ENCODE measurements at places on chromosomes 12 and 14. TPM values are rescaled to one million over a fixed set of nuclear protein-coding genes. Genes with fewer than 3 reads are reported as not detected.

The VPS29 gene
- total RNA-seq, result 89.0 TPM

The NDUFA12 gene
- total RNA-seq, result 127 TPM

The BCL2L14 gene
- 1.2 TPM for total RNA-seq

The C12orf75 gene
- total RNA-seq, result 40.4 TPM

- DNase-seq, result no peak
- no peaks in the 10 kb centered on the region for H3K36me3 ChIP-seq
- peaks cover 15% of the 10 kb centered on the region for H3K4me1 ChIP-seq
- H3K4me3 ChIP-seq, result no peak overlapping the region
- no peaks in the 10 kb centered on the region for H3K27me3 ChIP-seq
Observed at GRCh38 chr14:54785778-54786770, 116.6 kb downstream of the GCH1 start.

- no peaks in the 10 kb centered on the region for H3K4me1 ChIP-seq
- H3K36me3 ChIP-seq, result peaks cover 4% of the 10 kb centered on the region
- no peak for DNase-seq
Observed at GRCh38 chr12:108542320-108542719, 18.7 kb downstream of the SART3 start.

DNA sequence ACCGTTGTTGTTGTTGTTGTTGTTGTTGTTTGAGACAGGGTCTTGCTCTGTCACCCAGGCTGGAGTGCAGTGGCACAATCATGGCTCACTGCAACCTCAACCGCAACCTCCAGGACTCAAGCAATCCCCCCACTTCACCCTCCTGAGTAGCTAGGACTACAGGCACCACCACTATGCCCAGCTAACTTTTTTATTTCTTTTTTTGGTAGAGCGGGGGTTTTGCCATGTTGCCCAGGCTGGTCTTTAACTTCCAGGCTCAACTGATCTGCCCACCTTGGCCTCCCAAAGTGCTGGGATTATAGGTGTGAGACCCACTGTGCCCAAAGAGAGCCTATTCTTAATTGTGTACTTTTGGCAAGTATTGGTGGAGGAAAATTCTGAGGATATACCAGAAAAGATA, 25.7 kb downstream of the MOK start:
- no peak overlapping the region for H3K27ac ChIP-seq
- no peak overlapping the region for H3K4me3 ChIP-seq
- no peaks in the 10 kb centered on the region for H3K27me3 ChIP-seq
- no peak for DNase-seq

DNA sequence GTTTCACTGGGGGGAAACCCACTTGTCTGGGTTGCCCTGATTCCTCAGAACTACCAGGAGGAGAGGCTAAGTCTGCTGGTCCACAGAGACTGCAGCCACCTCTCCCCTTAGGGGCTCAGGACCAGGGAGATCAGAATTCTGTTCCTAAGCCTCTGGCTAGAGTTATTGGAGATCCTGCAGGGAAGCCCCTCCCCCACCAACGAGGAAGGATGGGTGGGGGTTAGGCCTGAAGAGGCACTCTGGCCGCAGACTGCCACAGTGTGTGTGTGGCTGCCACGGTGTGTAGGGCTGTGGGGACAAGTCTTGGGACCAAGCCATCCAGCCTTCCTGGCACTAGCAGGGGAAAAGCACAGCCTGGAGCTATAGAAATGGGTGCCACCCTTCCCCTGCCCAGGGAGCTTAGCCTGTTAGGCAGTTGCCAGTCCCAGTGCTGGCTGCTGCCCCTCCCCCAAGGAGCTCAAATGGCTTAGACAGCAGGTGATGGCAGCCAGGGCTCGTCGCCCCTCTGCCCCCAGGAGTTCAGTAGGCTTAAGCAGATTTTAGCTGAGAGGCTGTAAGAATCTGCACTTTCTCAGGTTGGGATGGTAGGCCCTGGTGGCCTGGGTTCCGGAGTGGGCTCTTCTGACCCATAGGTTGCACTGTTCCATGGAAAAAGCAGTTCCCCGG, 107.7 kb downstream of the ERGIC2 start:
- H3K4me1 ChIP-seq, result peaks cover 12% of the 10 kb centered on the region
- no peak overlapping the region for H3K4me3 ChIP-seq
- no peak for DNase-seq
- no peak overlapping the region for H3K27ac ChIP-seq

DNA sequence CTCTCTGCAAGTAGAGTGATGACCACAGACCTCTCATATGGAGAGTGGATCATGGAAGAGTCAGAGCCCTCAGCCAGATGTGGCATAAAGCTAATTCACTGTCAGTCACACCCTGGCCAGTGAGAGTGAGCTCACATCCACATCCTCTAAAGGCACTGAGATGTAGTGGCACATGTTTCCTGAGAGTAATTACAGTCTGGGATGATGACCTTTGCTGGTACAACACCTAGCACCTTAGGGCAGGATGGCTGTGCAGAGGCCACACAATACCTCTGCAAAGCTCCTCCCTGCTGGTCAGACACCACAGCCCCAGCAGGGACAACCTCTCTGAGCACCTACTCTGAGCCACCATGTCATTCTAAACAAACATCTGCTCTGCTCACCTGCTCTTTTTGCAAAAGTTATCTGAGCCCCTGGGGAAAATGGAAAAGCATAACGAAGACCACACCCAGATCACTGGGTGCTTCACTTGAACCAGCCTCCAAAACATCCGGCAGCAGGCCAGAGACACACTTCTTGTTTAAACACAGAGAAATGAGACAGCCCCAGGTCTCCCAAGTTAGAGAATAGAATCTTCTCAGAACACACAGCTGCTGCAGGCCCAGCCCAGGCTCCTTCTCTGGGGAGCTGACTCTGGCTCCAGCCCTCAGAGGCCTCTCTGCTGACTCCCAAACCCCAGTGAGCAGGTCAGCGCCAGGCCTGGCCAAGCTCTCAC, 30.3 kb downstream of the PITPNM2 start:
- no peaks in the 10 kb centered on the region for H3K27me3 ChIP-seq
- no peak overlapping the region for H3K27ac ChIP-seq
- no peak overlapping the region for H3K4me3 ChIP-seq
- H3K4me1 ChIP-seq, result peaks cover 5% of the 10 kb centered on the region

GRCh38 chr12:44519931-44520330, 356.2 kb downstream of the NELL2 start:
- peak overlapping the region; percentile 44 for H3K27ac ChIP-seq
- peaks cover 8% of the 10 kb centered on the region for H3K36me3 ChIP-seq
- H3K27me3 ChIP-seq, result no peaks in the 10 kb centered on the region
- DNase-seq, result no peak

GRCh38 chr12:78645956-78646355, 218.6 kb upstream of the SYT1 start:
- no peaks in the 10 kb centered on the region for H3K36me3 ChIP-seq
- no peak overlapping the region for H3K27ac ChIP-seq
- no peak overlapping the region for H3K4me3 ChIP-seq
- no peaks in the 10 kb centered on the region for H3K4me1 ChIP-seq

GRCh38 chr12:78241446-78241845, 410.8 kb downstream of the NAV3 start:
- H3K27me3 ChIP-seq, result no peaks in the 10 kb centered on the region
- H3K4me1 ChIP-seq, result no peaks in the 10 kb centered on the region
- no peak overlapping the region for H3K4me3 ChIP-seq
- H3K36me3 ChIP-seq, result no peaks in the 10 kb centered on the region
- no peak for DNase-seq

- no peaks in the 10 kb centered on the region for H3K27me3 ChIP-seq
- H3K4me3 ChIP-seq, result peak overlapping the region; percentile 70
- H3K4me1 ChIP-seq, result peaks cover 36% of the 10 kb centered on the region
- H3K27ac ChIP-seq, result no peak overlapping the region
Observed at GRCh38 chr14:49623941-49624839, 3.6 kb downstream of the MGAT2 start.

DNA sequence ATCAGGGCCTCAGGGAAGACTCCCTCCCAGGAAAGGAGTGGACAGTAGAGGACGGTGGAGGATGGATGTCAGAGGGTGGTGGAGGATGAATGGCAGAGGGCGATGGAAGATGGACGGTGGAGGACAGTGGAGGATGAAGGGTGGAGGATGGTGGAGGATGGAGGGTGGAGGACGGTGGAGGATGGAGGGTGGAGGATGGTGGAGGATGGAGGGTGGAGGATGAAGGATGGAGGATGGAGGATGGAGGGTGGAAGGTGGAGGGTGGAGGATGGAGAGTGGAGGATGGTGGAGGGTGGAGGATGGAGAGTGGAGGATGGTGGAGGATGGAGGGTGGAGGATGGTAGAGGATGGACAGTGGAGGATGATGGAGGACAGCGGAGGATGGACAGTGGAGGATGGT, 95.9 kb downstream of the LRRC74A start:
- H3K27me3 ChIP-seq, result no peaks in the 10 kb centered on the region
- H3K4me1 ChIP-seq, result peaks cover 95% of the 10 kb centered on the region
- DNase-seq, result no peak
- H3K4me3 ChIP-seq, result peak overlapping the region; percentile 84
- no peaks in the 10 kb centered on the region for H3K36me3 ChIP-seq

DNA sequence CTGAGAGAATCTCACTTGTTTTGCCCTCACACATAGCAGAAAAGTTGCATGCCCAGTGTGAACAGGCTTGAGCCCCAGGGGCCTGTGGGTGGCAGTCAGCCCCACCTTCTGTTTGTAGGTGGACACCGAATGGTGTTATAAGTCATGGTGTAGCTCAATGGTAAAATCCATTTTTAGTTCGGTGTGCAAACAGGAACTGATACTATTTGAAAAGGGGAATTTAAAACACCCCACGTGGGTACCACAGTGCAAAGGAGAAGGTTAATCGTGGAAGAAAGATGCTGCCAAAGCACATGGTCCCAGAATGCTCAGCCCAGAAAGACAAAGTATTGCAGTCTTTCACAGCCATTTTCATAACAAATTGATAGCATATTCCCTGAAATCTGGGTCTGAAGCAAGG, 71.8 kb upstream of the GZMB start:
- no peaks in the 10 kb centered on the region for H3K4me1 ChIP-seq
- peaks cover 26% of the 10 kb centered on the region for H3K27me3 ChIP-seq
- DNase-seq, result no peak
- no peaks in the 10 kb centered on the region for H3K36me3 ChIP-seq
- H3K4me3 ChIP-seq, result no peak overlapping the region

DNA sequence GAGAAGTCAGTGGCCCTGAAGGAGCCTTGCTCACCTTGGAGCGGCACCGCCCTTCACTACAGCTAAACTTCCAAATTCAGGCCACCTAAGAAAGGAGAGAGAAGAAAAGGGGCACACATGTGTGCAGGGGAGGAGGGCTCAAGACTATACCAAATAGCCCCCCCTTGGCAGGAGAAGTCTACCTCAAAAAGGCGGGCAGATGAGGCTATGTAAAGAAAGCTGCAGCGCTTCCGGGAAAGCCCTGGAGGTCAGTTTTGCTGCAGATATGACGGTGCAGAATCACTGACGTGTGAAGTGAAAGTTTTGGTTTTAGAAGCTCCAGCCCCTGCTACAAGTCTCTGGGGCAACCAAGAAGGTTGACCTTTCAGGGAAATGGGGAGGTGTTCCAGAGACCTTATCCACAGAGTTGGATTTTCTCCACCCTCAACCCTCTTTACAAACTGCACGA, 48.2 kb upstream of the PNMA1 start:
- no peak overlapping the region for H3K4me3 ChIP-seq
- H3K36me3 ChIP-seq, result no peaks in the 10 kb centered on the region
- peak overlapping the region; percentile 1 for H3K27ac ChIP-seq
- no peak for DNase-seq
